PC-3 (cell line): ENCODE measurements at places on chromosomes 16 and 17. TPM values are rescaled to one million over a fixed set of nuclear protein-coding genes. Genes with fewer than 3 reads are reported as not detected.

DNA sequence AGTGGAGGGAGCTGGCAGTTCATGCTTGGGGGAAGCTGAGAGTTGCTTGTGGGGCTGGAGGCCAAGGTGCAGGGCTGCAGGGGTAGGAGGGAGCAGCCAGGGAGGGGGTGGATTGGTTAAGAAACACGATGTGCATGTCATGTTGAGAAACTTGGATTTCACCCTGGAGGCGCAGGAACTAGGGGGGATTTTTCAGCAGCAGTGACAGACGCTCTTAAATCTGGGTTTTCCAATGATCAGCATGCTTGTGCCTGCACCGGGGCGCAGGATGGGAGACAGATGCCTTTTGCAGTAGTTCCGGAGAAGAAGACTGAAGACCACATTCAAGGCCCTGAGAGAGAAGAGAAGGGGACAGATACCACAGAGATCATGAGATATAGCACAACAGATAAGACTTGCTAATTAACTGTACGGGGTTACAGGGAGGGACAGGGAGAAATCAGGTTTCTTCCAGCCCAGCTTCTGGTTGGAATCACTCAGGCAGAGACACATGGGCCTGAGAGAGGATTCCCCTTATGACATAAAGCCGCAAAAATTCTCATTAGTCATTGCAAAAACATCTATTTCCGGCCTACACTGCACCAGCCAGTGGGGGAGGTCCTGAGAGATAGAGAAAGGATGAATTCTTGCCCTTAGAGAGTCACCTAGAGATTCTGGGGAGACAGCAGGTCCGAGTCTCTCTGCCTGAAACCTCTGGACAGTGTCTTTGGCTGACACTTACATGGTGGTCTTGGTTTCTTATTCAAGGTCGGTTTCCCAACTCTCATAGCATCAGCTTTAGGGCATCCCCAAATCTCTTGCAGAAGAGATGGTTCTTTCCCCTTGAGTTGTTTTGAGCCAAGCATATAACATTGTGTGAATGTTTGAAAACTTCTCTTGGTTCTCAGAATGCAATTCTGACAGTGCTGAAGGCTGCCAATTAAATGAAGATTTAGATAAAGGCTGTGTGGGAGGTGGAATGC, 27.1 kb downstream of the CDH13 start:
- H3K27me3 ChIP-seq = no peaks in the 10 kb centered on the region
- H3K27ac ChIP-seq = peak overlapping the region; percentile 61
- no peaks in the 10 kb centered on the region for H3K36me3 ChIP-seq
- H3K4me1 ChIP-seq = peaks cover 20% of the 10 kb centered on the region

- no peak overlapping the region for H3K4me3 ChIP-seq
- DNase-seq = no peak
- no peaks in the 10 kb centered on the region for H3K4me1 ChIP-seq
- H3K27me3 ChIP-seq = no peaks in the 10 kb centered on the region
These were observed 21.3 kb upstream of the HEXD start for GRCh38 chr17:82396601-82397435.

GRCh38 chr17:69819316-69820087, 255.5 kb upstream of the KCNJ16 start:
- H3K4me1 ChIP-seq = no peaks in the 10 kb centered on the region
- DNase-seq = no peak
- no peak overlapping the region for H3K27ac ChIP-seq
- H3K36me3 ChIP-seq = no peaks in the 10 kb centered on the region
- H3K4me3 ChIP-seq = no peak overlapping the region

GRCh38 chr16:11149011-11149616, 106.9 kb downstream of the SOCS1 start:
- DNase-seq = no peak
- no peak overlapping the region for H3K27ac ChIP-seq
- no peaks in the 10 kb centered on the region for H3K27me3 ChIP-seq
- H3K4me3 ChIP-seq = no peak overlapping the region

The COTL1 gene
- total RNA-seq = 408 and 465 TPM in 2 replicates

GRCh38 chr16:70659546-70659945, 13.2 kb downstream of the IL34 start:
- DNase-seq = no peak
- no peak overlapping the region for H3K4me3 ChIP-seq
- H3K36me3 ChIP-seq = no peaks in the 10 kb centered on the region
- no peaks in the 10 kb centered on the region for H3K4me1 ChIP-seq
- H3K27me3 ChIP-seq = no peaks in the 10 kb centered on the region

GRCh38 chr16:86012221-86012620, 113.3 kb downstream of the IRF8 start:
- no peak overlapping the region for H3K27ac ChIP-seq
- DNase-seq = no peak
- 0 out of 2 replicates have a peak, but pooled peaks cover 8% of the 10 kb centered on the region for H3K27me3 ChIP-seq
- no peaks in the 10 kb centered on the region for H3K36me3 ChIP-seq
- no peaks in the 10 kb centered on the region for H3K4me1 ChIP-seq

The ZP2 gene
- total RNA-seq = not detected in 2 replicates

The TMEM100 gene
- not detected in 2 replicates for total RNA-seq

The FBXW10B gene
- 7.0 and 7.2 TPM in 2 replicates for total RNA-seq
